ENCODE measurements at places on chromosomes 12 and 14.

DNA sequence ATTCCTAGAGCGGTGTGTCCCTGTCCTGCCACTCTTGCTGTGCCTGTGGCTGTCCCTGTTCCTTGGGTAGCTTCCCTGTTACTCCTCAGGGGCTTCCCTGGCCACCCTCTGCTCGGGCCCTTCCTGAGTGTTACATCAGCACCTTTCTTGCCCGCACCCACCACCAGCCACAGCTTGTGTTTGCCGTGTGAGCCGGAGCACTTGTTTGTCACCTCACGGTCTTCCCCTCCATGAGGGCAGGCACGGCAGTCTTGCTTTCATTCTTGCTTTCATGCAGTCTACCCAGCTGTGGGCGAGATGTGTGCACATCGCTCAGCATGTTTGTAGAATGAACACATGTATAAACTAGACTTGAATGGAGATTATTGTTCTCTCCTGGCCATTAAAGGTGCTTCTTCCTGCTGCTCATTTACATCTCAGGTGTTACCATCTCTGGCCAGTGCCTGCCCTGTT lies 42.0 kb downstream of the TRAF3 start:
- peak; percentile 53 for DNase-seq

DNA sequence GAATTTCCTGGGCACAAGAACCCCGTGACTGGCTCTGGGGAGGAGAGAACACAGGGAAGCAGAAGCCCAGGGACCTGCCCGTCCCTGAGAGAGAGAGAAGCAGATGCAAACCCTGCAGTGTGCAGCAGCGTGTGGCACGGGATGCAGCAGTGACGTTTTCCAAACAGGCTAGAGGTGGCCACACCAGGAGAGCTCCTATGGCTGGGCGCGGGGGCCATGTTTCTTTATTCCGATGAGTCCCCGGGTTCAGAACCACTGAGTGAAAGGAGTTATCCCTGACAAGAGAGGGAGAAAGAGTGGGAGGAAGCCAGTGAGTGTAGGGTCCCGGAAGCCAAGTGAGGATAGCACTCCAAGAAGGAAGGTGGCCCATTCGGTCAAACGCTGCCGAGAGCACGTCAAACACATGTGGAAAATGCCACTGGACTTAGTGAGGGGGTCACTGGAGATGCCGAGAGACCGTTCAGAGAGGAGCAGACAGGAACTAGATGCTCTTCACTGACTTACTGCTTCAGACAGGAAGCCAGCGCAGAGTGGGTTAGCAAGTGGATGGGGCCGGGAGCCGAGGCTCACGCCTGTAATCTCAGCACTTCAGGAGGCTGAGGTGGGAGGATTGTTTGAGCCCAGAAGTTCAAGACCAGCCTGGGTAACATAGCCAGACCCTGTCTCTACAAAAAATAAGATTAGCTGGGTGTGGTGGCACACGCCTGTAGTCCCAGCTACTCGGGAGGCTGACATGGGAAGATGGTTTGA lies 123.0 kb downstream of the BCL11B start:
- no peak for DNase-seq

DNA sequence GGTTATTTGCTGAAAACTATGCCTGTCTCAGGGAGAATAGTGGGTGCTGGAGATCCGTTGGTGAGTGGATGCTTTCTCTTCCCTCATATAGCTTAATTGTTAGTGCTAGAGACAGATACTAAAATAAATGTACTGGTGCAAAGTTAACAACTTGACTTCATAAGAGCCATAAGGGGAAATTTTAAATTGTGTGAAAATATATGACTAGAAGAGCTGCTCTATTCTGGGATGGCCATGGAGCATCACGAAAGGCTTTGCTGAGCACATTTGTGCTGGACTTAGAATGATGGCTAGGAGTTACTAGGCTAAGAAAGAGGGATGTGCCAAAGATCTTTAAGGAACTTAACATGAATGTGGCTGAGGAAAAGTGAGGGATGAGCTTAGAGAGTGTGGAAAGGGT lies 668.8 kb downstream of the NRXN3 start:
- no peak for DNase-seq

DNA sequence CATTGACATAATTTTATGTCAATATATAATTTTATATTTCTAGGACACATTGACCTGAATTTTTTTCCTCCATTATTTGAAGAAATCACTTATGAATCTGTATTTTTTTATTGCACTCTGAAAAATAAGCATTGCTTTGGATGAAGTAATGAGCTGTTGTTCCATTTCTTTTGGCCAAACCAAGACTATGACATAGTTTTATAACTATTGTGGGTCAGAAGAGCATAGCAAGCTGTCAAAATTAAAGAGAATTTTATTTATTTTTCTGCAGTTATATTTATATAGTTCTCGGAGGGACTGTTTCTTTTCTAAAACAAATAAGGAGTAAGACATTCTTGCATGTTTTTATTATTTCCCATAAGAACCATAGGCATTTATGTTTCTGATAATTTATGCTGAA lies 8.5 kb downstream of the C12orf75 start:
- no peak for DNase-seq

DNA sequence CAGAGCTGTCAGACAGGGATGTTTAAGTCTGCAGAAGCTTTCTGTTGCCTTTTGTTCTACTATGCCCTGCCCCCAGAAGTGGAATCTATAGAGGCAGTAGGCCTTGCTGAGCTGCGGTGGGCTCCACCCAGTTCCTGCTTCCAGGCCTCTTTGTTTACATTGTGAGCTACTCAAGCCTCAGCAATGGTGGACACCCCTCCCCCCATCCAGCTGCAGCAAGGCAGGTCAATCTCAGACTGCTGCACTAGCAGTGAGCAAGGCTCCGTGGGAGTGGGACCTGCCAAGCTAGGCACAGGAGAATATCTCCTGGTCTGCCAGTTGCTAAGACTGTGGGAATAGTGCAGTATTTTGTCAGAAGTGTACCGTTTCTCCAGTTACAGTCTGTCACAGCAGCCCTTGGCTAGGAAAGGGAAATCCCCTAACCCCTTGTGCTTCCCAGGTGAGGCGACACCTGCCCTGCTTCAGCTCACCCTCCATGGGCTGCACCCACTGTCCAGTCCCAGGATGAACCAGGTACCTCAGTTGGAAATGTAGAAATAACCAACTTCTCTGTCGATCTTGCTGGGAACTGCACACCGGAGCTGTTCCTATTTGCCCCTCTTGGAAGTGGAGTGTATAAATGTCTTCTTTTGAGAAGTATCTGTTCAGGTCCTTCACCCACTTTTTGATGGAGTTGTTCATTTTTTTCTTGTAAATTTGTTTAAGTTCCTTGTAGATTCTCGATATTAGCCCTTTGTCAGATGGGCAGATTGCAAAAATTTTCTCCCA lies 213.5 kb upstream of the SLC38A2 start:
- DNase-seq: no peak

- no peak for DNase-seq
Observed at GRCh38 chr12:124764451-124764850, 99.2 kb downstream of the SCARB1 start.

GRCh38 chr14:64467101-64467500 lies 1.8 kb downstream of the AKAP5 start:
- DNase-seq: no peak

- no peak for DNase-seq
Observed at GRCh38 chr12:7934091-7934888, 1.7 kb downstream of the SLC2A3 start.

GRCh38 chr12:2697057-2697800 lies 97.5 kb upstream of the FKBP4 start:
- DNase-seq: no peak

DNA sequence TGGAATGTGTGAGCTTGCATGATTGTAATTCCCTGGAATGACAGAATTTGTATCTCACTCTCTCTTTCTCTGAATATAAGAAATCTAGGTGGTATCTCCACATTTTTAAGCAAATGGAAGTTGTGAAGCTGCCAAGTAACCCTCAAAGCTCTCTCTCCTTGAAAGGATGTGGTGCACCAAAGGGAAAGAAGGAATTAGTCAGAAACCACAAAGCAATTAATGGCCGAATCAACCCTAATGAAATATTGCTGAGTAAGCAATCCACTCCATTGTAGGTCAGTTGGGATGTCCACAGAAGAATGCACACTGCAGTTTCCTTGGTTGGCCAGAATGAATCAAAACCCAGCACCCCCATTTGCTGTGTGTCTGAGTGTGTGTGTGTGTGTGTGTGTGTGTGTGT lies 153.5 kb downstream of the KCNA5 start:
- DNase-seq: no peak

GRCh38 chr14:99141236-99141635 lies 130.8 kb downstream of the BCL11B start:
- DNase-seq: no peak

GRCh38 chr12:54759751-54760150 lies 94.6 kb upstream of the MUCL1 start:
- no peak for DNase-seq

DNA sequence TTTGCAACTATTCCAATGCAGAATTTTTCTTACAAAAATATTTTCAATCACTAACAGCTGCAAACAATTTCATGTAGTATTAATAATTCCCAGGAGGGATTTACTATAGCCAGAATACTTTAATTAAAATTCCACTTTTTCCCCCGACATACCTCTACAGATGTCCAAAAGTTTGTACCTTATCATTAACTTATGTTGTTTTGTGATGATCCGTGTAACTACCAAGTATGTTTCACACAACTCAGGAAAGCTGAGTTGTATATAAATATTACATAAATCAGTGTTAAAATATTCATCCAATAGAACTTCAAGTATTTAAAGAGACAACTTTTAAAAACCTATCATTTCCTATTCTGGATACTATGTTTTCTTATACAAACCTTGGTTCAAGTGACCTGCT lies 2.4 kb downstream of the EPS8 start:
- no peak for DNase-seq

DNA sequence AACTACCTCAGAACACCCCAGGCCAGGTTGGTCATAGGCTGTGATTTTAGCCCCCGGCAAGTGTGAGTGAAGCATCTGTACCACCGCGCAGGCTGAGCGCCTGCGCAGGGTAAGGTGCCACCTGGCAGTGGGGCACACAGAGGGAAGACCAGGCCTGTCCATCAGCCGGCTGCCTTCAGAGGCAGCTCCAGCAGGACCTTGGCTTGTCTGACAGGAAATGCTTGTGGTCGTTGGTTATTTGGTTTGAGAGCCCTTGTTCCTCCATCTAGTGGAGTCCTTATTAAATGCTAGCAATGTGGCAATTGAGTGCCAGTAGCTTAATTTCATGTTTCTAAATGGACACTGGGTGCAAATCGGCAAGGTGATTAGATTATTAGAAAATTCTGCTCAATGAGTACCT lies 27.5 kb downstream of the SLC25A29 start:
- no peak for DNase-seq

DNA sequence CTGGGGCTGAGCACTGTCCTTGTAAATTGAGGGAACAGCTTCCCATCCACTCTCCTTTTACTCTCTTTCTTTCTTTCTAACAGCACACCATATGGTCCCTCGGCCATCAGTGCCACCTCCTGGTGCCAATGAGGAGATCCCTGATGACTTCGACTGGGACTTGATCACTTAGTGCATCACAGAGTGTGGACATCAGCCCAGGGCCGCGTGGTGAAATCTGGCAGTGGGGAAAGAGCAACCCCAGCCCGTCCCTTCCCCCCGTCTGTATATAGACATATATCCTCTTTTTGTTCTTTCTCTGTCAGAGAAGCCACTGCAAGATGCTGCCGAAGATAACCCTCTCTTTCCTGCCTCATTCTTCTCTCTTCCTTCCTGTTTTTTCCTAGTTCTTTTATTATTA lies 13.5 kb downstream of the C3AR1 start:
- no peak for DNase-seq

DNA sequence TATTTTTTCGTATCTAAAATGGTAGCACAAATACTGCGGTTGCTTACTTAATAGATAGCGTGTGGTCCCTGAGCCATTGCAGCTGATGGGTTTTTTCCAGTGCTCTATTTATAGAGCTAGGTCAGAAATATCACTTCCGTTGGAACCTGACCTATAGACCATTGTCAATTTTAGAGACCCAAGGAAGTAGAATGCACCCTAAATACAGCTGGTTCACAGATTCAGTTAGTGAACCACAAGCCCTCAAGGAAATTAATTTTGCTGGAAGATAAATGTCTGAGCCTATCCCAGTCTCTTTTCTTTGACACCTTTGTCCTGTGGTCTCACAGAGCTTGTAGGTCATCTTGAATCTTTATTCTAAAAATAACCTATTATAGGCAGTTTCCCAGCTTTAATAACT lies 391.0 kb downstream of the ZFP36L1 start:
- DNase-seq: peak; percentile 61

- no peak for DNase-seq
Observed at GRCh38 chr14:61328626-61329262, 7.4 kb downstream of the PRKCH start.

GRCh38 chr12:29695800-29696199 lies 87.9 kb downstream of the TMTC1 start:
- no peak for DNase-seq

All from stimulated activated naive B cell treated with anti-CD40 and anti-IgM and Interleukin-4, amounts not matched to agents 10 μg/mL and 1 μg/mL and 100 μg/mL, for 72 hours (primary cell).